ENCODE measurements at places on chromosomes 1 and 21. TPM values are rescaled to one million over a fixed set of nuclear protein-coding genes. Genes with fewer than 3 reads are reported as not detected.
A peak's percentile ranks its signal among the peaks of the same experiment; 100 is the strongest.

- H3K4me1 ChIP-seq = peaks cover 5% of the 10 kb centered on the region
- no peak overlapping the region for H3K27ac ChIP-seq
- no peak overlapping the region for H3K4me3 ChIP-seq
- no peaks in the 10 kb centered on the region for H3K36me3 ChIP-seq
- DNase-seq = no peak
Observed at GRCh38 chr1:204042516-204042915, 30.4 kb upstream of the SOX13 start.

DNA sequence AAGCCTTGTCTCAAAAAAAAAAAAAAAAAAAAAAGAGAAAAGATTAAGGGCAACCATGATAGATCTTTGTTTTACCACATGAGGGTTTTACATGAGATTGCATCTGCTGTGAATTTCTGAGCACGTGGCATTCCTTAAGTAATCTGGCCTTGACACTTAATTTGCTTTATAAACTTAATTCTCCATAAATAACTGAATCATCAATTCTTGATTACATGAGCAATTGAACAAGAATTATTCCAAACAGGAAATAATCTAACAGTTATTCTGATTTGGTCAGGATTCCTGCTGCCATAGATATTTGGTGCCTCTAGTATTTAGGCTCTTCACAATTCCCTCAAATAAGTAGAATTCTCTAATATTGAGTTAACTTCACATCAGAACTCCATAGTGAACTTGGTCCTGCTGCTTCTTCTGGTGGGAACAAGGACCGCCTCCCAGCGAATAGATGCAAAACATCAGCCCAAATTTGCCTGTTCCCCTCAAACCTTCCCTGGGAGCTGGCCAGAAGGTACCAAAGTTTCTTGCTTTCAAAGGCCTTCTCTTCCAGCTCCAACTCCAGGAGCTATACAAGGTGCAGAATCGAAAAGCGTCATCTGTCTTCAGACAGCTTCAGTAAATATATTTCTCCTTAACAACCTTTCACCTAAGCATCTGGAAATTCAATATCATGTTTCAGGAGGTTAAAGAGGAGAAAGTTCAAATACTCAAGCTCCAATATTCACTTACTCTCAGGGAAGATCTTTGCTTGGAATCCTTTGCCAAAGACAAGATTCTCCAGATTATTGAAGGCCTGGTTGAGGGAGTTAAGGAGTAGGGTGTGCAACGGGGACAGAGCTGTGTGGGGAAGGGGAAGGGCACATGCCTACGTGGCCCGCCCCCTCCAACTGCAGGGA lies 1.0 kb downstream of the KRTCAP2 start:
- peak overlapping the region; percentile 100 for H3K4me3 ChIP-seq
- H3K27me3 ChIP-seq = peaks cover 7% of the 10 kb centered on the region
- peak overlapping the region; percentile 99 for H3K27ac ChIP-seq
- H3K36me3 ChIP-seq = peaks cover 10% of the 10 kb centered on the region

GRCh38 chr21:33036430-33037162 lies 10.9 kb downstream of the OLIG2 start:
- H3K36me3 ChIP-seq = no peaks in the 10 kb centered on the region
- H3K4me1 ChIP-seq = no peaks in the 10 kb centered on the region
- no peak overlapping the region for H3K4me3 ChIP-seq
- H3K27me3 ChIP-seq = peaks cover 83% of the 10 kb centered on the region
- no peak overlapping the region for H3K27ac ChIP-seq
- DNase-seq = no peak

GRCh38 chr1:232438476-232438875 lies 191.5 kb downstream of the SIPA1L2 start:
- peaks cover 41% of the 10 kb centered on the region for H3K4me1 ChIP-seq
- H3K27ac ChIP-seq = no peak overlapping the region
- H3K36me3 ChIP-seq = peaks cover 64% of the 10 kb centered on the region
- no peak overlapping the region for H3K4me3 ChIP-seq
- no peaks in the 10 kb centered on the region for H3K27me3 ChIP-seq
- no peak for DNase-seq

- peaks cover 5% of the 10 kb centered on the region for H3K4me1 ChIP-seq
- H3K36me3 ChIP-seq = no peaks in the 10 kb centered on the region
- no peak overlapping the region for H3K4me3 ChIP-seq
- peak overlapping the region; percentile 62 for H3K27ac ChIP-seq
Observed at GRCh38 chr1:109181085-109181806, 32.5 kb upstream of the SARS1 start.

The THEM5 gene
- not detected for total RNA-seq

The SPATA45 gene
- total RNA-seq = not detected

The RBM11 gene
- 2.1 TPM for total RNA-seq
